Uterine smooth muscle cell (primary cell): ENCODE measurements at places on chromosomes 1 and 21. TPM values are rescaled to one million over a fixed set of nuclear protein-coding genes. Genes with fewer than 3 reads are reported as not detected.

The WASF2 gene
- total RNA-seq: 18.9 and 20.6 TPM in 2 replicates

The RHCE gene
- 0.75 and 0.77 TPM in 2 replicates for total RNA-seq

The CFAP107 gene
- total RNA-seq: 0.12 TPM in 1 of 2 replicates, not detected in the other

The LCE1B gene
- not detected in 2 replicates for total RNA-seq

The TMEM269 gene
- total RNA-seq: under 0.01 and 0.12 TPM in 2 replicates

The MPL gene
- not detected in 2 replicates for total RNA-seq

The LGALS8 gene
- total RNA-seq: 59.0 and 81.0 TPM in 2 replicates

The RNU1-1 gene
- total RNA-seq: under 0.01 and 2,224 TPM in 2 replicates

The SPAG17 gene
- 0.22 TPM in 1 of 2 replicates, not detected in the other for total RNA-seq
